GM23248 (cell line): ENCODE measurements at places on chromosomes 6 and 20.

GRCh38 chr6:7671076-7671475 lies 54.8 kb upstream of the BMP6 start:
- peak; percentile 96 for DNase-seq

GRCh38 chr6:106963544-106963943 lies 11.0 kb downstream of the CD24 start:
- no peak for DNase-seq

DNA sequence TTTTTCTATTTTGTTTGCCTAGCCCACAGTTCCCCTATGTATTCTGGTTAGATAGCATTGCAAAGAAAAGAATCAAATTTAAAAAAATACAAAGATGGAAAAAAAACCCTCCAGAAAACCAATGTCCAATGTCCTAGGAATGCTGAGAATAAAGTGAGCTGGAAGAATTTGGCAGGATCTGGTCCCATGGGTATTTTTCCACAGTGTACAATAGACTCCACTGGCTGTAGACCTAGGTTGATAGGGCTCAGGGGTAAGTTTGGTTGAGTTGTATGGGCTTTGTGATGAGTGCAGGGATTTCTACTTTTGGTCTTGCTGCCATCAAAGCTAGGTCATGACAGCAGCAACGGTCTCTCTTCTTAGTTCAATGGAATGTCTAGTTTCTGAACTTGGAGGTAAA lies 41.5 kb downstream of the SLC22A2 start:
- DNase-seq: no peak

DNA sequence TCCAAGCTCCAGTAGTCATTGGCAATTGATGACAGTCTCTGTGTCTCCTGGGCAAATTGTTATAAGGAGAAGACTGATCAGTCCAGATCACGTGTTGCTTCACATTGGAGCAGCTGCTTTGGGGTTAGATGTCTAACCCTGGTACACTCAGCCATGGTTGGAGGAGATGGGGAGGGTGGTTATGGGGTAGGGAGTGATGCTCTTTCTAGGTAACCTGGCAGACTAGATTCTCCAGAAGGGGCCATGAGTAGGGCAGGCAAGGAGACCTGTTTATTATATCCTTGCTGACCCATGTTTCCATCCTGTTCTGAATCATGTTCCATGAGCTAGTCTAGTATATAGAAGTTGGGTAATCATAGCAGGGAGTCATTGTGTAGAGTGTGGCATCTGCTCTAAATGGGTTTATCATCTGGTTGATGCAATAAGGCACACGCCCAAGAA lies 50.8 kb upstream of the BACH2 start:
- peak; percentile 33 for DNase-seq

DNA sequence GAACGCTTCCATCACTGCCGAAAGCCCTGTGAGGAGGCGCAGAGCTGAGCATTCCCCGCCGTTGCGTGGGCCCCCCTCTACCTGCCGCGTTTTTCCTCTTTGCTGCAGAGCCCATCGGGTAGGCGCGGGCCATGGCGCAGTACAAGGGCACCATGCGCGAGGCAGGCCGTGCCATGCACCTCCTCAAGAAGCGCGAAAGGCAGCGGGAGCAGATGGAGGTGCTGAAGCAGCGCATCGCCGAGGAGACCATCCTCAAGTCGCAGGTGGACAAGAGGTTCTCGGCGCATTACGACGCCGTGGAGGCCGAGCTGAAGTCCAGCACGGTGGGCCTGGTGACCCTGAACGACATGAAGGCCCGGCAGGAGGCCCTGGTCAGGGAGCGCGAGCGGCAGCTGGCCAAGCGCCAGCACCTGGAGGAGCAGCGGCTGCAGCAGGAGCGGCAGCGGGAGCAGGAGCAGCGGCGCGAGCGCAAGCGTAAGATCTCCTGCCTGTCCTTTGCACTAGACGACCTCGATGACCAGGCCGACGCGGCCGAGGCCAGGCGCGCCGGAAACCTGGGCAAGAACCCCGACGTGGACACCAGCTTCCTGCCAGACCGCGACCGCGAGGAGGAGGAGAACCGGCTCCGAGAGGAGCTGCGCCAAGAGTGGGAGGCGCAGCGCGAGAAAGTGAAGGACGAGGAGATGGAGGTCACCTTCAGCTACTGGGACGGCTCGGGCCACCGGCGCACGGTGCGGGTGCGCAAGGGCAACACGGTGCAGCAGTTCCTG lies 693 bp downstream of the FAM50B start:
- DNase-seq: peak; percentile 48

DNA sequence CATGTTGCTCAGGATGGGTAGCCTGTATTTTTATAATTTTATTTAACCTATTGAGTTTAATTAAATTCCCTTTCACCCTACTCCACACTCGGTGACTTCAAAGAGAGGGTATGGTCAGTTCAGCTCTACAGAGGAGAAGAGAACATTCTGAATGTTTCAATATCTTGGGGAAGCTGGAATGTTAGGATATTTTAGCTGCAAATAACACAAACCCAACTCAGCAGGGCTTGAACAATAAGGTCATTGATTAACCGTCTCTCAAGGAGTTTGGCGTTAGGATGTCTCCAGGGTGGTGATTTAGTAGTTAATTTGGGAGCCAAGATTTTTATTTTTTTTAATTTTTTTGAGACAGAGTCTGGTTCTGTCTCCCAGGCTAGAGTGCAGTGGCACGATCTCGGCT lies 143.6 kb upstream of the SALL4 start:
- DNase-seq: no peak

- no peak for DNase-seq
These were observed 94.3 kb downstream of the CDC5L start for GRCh38 chr6:44481760-44482159.

GRCh38 chr6:49980898-49981297 lies 11.5 kb upstream of the DEFB113 start:
- DNase-seq: peak; percentile 18

DNA sequence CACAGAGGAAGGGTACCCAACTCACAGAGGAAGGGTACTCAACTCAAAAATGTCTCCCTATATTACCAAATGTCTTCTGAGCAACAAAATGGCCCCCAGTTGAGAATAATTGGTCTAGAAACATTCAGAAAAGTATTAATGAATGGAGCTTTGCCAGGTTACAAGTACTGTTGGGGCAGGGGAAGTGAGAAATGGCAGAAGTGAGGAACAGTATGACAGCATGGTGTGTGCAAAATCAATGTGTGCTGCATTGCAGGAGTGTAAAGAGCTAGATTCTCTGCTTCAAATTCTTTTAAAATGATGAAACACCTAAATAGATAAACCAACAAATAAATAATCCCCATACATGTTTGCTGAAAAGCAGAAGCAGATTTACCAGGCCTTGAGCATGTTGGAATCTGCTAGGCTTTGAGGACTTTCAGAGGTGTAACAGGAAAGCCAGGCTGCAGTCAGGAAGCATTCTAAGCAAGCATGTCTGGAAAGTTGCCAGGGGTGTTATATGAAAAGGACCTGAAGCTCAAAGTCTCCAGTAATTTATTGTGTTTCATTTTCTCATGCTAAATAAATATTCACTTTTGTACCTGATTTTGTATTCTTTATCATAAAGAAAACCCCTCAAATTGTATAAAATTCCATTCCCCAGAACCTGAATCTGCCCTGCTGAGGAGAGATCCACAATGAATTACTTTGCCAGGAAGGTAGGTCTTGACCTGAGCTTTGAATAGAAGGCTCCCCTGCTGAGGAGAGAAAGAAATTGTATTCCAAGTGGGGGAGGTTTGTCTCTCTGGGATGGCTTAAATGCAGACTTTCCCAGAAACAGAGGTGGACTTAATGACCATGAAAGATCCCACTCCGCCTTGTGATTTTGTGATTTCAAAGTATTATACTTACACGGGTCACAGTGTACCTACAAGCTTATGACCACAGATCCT lies 265.0 kb upstream of the MARCKS start:
- peak; percentile 45 for DNase-seq
